Cardiac muscle cell (in vitro differentiated cells and primary cell): ENCODE measurements at places on chromosomes 5 and 9. TPM values are rescaled to one million over a fixed set of nuclear protein-coding genes. Genes with fewer than 3 reads are reported as not detected.

CDC37L1 gene
- 23.1 and 39.2 TPM in 2 replicates for total RNA-seq

GPX3 gene
- 46.6 and 73.7 TPM in 2 replicates for total RNA-seq

UBQLN1 gene
- total RNA-seq, result 90.0 and 102 TPM in 2 replicates

PCDHA7 gene
- total RNA-seq, result 1.2 and 2.7 TPM in 2 replicates

SLIT3 gene
- 62.5 and 111 TPM in 2 replicates for total RNA-seq

UBAC1 gene
- total RNA-seq, result 60.2 and 66.4 TPM in 2 replicates

F12 gene
- total RNA-seq, result 3.4 and 4.6 TPM in 2 replicates

NR4A3 gene
- total RNA-seq, result 0.49 and 1.5 TPM in 2 replicates

CCDC187 gene
- 0.56 and 1.3 TPM in 2 replicates for total RNA-seq

FGD3 gene
- total RNA-seq, result 0.18 and 1.3 TPM in 2 replicates

SPINK7 gene
- not detected in 2 replicates for total RNA-seq

PCDHGA2 gene
- total RNA-seq, result 0.95 and 1.8 TPM in 2 replicates

PCYOX1L gene
- 14.4 and 16.1 TPM in 2 replicates for total RNA-seq

OLFML2A gene
- total RNA-seq, result 4.7 and 10.7 TPM in 2 replicates

SIT1 gene
- total RNA-seq, result not detected in 2 replicates

ADAMTSL1 gene
- 26.5 and 63.0 TPM in 2 replicates for total RNA-seq

OSTF1 gene
- 19.2 and 20.5 TPM in 2 replicates for total RNA-seq

RORB gene
- 0.03 and 0.04 TPM in 2 replicates for total RNA-seq

SLC1A3 gene
- total RNA-seq, result 4.9 and 18.1 TPM in 2 replicates

F2RL1 gene
- not detected in 2 replicates for total RNA-seq

GABRB2 gene
- total RNA-seq, result 1.8 and 3.3 TPM in 2 replicates

THBS4 gene
- total RNA-seq, result 25.6 and 27.2 TPM in 2 replicates

QRFP gene
- total RNA-seq, result not detected in 2 replicates

PHPT1 gene
- total RNA-seq, result 185 and 235 TPM in 2 replicates

PLK2 gene
- total RNA-seq, result 130 and 147 TPM in 2 replicates

SPINK13 gene
- total RNA-seq, result not detected in 2 replicates

SLC34A3 gene
- 0.25 TPM in 1 of 2 replicates, not detected in the other for total RNA-seq

PDE8B gene
- 0.83 and 3.3 TPM in 2 replicates for total RNA-seq

ENG gene
- total RNA-seq, result 6.9 and 15.8 TPM in 2 replicates

EPB41L4A gene
- 8.2 and 10.5 TPM in 2 replicates for total RNA-seq

CDH6 gene
- total RNA-seq, result 0.04 and 0.77 TPM in 2 replicates

MYO10 gene
- total RNA-seq, result 7.1 and 9.3 TPM in 2 replicates

MAML1 gene
- 35.8 and 38.8 TPM in 2 replicates for total RNA-seq

ANKRD34B gene
- total RNA-seq, result not detected in 2 replicates

LECT2 gene
- not detected in 2 replicates for total RNA-seq

CD14 gene
- 1.4 TPM in 1 of 2 replicates, not detected in the other for total RNA-seq

FOXD4L3 gene
- total RNA-seq, result 0.21 TPM in 1 of 2 replicates, not detected in the other

PHYHD1 gene
- total RNA-seq, result 25.3 and 36.6 TPM in 2 replicates

SLC2A8 gene
- 45.1 and 45.3 TPM in 2 replicates for total RNA-seq

TMEM38B gene
- total RNA-seq, result 17.5 and 21.3 TPM in 2 replicates
